ENCODE measurements at places on chromosomes 2 and 18.

DNA sequence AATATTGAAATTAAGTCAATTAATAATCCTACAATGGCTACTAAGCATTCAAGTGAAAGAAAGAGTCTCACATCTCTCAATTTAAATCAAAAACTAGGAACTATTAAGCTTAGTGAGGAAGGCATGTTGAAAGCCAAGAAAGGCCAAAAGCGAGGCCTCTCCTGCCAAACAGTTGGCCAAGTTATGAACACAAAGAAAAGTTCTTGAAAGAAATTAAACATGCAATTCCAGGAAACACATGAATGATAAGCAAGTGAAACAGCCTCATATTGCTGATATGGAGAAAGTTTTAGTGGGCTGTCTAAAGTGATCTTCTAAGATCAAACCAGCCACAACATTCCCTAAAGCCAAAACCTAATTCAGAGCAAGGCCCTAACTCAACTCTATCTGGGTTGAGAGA is 11.8 kb downstream of the RDH14 start:
- no peak for DNase-seq

DNA sequence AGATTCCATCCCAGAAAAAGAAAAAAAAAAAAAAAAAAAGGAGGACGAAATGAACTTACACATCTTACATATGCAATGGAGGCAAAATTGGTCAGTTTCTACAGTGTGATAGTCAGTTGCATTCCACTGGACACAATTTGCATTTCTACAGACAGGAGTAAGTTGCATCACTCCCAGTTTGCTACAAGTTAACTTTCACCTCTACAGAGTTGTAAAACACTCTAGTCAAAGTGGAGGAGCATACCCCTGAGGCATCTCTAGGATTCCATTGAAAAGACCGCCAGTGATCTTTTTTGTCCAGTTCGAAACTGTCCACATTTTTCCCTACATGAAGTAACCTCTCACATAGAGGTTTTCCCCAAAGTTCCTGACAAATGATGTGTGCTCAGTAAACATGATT is 202.8 kb downstream of the VAPA start:
- DNase-seq, result no peak

GRCh38 chr2:28101892-28102291 is 211.4 kb downstream of the BABAM2 start:
- no peak for DNase-seq

DNA sequence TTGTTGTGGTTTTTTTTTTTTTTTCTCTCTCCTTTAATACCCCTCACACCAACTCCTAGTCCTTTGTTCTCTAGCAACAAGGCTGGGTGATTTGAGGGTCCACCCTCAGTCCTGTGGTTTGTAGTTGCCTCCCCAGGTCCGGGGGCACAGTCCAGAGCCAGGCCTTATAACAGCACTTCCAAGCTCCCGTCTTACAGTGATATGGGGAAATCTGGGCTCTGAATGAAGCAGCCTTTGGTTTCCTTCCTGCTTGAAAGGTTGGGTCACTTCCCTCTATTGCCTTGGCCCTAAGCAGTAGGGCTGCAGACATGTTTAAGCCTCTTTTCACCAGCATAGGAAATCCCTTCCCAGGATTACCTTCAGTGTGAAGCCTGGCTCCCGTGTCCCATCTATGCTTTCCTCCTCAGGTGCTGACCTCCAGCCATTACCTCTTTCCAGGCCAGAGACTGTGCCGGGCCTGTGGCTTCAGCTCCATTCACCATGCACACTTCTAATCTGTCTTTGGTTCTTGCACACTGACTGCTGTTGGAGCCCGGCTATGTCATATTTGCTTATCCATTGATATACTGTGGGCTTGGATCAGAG is 21.2 kb upstream of the NTSR2 start:
- peak; percentile 59 for DNase-seq

- no peak for DNase-seq
Measured at GRCh38 chr2:63875559-63876245, 34.0 kb downstream of the UGP2 start.

GRCh38 chr2:195322324-195322723 is 334.7 kb upstream of the SLC39A10 start:
- DNase-seq, result no peak

DNA sequence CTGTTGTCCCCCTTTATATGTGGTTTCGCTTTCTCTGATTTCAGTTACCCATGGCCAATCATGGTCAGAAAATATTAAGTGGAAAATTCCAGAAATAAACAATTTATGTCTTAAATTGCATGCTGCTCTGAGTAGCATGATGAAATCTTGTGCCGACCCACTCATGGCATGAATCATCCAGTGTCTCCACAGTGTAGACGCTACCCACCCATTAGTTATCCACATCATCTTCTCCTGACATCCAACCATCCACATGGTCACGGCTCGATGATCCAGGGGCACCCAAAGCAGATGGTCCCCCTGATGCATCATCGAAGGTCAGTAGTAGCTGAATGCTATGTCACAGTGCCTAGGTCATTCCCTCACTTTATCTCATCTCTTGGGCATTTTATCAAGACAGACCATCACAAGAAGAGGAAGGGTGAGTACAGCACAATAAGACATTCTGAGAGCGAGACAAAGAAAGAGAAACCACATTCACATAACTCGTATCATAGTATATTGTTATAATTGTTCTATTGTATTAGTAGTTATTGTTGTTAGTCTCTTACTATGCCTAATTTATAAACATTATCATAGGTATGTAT is 44.1 kb upstream of the ACKR3 start:
- no peak for DNase-seq

DNA sequence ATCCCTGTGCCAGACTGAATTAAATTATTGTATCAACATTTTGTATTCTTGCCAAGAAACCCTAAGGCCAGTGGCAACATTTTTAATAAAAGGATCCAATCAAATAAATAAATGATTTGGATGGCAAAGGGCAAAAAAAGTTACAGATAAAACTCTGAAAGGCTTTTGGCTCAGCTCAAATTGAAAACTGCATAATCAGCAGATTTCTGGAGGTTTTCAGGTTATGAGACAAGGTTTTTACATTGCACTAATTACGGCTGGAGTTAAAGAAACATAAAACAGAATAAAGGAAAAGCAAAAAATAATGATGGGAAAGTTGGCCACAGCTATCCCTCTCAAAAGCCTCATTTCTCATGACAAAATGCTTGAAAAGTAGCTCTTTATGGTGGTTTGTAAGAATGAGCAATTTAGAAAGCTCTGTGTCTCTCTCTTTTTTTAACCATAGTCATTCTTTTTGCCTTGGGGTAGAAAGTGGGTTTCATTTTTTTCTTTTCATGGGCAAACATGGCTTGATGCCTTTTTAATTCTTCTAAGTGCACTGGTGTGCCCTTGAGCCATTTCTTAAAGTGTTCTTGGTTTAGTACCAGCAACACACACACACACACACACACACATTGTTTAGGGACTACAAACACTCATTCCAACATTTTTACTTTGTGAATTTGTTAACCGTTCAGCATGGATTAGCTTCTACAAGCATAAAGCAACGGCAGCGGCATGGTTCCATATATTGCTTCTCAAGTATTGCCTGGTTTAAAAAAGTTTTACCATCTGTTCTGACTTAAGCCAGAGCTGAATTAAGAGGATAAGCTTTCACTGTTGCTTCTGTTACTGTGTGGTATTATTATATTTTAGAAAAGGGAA is 747.1 kb upstream of the FSHR start:
- DNase-seq, result no peak

Data from GF-D8 (cell line).